ENCODE measurements at places on chromosomes 2 and 18. TPM values are rescaled to one million over a fixed set of nuclear protein-coding genes. Genes with fewer than 3 reads are reported as not detected.

DNA sequence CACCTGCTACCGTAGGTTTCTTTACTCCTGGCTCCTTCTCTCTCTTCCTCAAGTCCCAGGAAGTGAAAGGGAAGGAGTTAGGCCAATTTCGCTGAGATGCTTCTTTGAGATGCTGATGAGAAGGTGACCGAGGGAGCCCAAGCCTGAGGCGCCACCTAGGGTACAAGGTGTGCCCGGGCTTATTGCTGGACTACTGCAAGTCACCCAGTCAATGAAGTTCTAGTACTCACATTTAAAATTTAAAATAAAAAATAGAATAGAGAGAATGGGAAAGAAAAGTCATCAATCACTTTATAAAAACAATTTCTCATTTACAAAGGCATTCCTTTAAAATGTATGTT lies 45.3 kb downstream of the ACAA2 start:
- peak; percentile 33 for DNase-seq

DNA sequence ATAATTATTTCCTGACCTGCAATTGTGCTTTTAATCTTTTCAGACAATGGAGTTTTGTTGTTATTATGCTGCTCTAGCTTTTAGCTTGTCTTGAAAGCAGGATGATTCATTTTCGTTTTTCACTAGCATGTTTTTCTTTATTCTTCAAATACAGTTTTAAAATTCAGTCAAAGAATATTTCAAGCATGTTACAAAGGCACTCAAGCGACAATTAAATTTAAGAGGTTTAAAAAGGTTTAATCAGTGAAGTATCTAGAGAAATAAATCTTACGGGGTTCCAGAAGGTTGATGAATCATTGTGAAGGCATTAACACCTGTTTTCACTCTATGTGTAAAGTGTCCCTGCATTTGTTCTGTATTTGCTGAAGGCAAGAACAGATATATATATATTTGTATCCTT lies 390.7 kb upstream of the TMEFF2 start:
- no peak for DNase-seq

DNA sequence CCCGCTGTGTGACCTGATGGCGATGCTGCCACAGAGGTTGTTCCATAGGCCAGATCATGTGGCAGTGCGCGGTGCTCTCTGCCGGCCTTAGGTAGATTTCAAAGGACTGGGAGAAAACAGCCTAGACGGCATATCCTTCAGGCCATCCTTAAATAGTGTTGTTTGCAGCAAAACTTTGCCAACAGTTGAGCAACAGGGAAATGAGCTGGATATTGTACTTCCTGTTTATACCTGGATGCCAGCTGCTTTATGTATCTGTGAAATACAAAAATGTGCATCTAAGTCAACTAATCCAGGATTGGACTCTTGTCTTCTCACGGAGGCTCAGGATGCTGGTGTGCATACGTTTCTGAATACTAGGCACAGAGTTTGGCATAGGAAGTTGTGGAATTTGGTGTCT lies 107.1 kb downstream of the EML6 start:
- DNase-seq: no peak

DNA sequence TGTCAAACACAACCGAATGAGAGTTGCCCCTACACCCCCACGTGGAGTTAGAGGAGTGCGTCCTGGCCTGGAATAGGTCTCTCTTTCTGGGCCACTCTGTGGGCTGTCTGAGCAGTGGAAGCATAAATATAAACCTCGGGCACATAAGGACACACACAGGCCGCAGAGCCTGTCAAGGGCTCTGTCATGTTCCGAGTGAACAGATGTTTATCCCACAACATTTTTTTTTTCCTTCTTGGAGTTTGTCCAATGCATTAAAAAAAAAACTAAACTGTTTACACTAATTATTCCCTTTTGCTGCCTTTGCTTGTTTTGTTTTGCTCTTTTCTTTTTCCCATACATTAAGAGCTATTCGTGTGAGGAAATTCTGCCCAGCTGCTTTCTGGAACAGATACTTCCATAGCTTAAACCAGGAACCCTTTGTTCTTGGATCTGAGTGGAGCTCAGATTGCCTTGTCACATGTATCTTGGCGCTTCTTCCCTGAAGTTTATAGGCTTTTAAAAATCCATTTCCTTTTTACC lies 228.3 kb upstream of the FOSL2 start:
- DNase-seq: peak; percentile 41

DNA sequence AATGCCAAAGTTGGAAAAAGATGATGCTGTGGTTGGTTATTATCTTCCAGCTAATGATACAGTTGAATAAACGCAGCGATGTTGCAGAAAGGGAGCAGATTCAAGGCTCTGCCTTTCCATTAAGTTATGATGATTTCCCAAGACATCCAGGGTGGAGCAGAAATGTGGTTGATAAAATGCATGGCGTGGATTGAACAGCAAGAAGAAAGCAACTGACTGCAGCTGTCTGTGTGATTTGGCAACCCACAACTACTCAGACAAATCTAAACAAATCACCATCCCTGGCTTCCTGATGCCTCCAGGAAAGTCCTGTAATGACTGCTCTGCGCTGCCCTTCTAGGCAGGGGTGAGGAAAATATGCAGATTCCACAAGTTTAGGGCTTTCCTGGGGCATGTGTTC lies 166.3 kb downstream of the NRP2 start:
- no peak for DNase-seq

Gene BMP10
- total RNA-seq: 0.19 TPM
